ENCODE measurements at places on chromosomes 6 and 20.

DNA sequence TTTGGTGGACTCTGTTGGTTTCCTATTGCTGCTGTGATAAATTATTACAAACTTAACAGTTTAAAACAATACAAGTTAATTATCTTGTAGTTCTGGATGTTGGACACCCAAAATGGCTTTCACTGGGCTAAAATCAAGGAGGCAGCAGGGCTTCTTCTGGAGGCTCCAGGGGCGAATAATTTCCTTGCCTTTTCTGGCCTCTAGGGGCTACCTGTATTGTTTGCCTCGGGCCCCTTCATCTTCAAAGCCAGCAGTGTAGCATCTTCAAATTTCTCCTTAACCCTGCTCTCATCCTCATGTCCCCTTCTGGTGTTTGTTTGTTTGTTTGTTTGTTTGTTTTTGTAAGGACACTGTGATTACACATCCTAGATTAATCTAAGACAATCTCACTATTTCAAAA is 60.5 kb upstream of the ANKEF1 start:
- DNase-seq, result peak; percentile 6

DNA sequence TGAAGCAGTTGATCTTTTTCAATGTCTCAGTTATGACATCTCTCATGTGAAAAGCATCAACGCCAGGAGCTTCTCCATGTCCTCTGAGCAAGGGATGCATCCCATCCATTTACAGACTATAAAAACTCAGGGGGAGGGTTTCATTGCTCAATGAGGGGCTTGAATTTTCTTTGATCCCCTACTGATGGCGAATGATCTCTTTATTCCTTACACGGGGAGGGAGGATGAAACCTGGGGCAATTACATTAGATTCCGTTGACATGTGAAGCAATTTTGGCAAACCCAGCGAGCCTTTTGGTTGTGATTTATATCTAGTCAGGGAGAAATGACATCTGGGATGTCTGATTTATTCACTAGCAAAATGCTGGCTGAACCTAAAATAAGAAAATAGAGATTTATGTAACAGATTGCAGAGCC is 268.9 kb downstream of the HIVEP2 start:
- no peak for DNase-seq

DNA sequence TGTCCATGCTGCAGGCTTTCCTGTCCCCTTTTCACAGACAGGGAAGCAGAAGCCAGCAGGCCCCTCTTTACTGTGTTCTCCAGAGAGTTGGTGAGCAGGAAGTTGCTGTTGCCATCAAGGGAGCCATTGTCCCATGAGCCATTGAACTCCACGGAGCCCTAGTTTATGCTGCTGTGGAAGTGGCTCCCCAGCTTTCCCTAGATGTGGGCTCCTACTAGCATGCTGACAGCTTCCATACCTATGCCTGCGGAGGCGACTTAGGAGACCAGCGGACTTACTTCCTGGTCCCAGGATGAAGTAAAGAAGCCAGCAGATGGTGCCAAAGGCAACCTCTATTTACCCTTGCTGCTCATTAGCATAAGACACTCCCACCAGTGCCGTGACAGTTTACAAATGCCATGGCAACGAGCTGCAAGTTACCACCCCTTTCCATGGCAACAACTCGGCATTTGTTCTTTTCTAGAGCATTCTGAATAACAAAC is 30.8 kb upstream of the FKBP1A start:
- DNase-seq, result peak; percentile 92

DNA sequence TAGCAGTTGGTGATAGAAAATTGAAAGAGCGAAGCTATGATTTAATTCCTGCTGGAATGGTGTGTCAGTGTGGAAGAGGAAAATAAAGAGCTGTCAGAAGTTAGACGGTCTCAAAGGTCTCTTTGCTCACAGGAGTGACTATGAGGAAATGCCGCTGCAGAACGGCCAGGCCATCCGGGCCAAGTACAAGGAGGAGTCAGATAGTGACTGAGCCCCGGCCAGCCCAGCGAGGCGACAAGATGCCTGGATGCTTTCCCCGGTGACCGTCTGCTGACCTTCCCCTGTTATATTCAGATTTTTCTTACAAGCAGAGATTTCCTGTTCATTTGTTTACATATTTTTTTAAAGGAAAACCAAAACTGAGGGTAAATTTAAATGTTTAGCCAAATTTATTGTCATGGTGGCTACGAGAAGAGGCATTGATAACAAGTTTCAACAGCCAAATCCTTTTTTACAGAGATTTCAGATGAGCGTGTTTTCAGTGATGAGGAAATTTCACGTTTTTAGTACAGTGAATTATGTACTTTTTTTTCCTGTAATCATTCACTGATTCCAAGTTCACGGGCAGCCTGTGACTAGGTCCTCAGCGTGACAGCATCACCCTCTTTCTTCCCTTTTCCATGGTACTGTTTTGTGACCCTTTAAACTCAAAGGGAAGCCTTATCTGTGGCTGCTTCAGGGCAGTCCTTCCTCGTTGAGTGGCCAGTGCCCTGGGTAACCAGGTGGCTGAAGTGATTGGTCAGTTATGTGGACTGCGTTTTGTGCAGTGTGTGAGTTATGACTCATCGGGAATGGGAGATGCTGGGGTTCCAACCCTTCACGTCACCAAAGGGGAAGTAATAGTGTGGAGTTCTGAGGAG is 12.6 kb downstream of the DYNLT1 start:
- DNase-seq, result no peak

DNA sequence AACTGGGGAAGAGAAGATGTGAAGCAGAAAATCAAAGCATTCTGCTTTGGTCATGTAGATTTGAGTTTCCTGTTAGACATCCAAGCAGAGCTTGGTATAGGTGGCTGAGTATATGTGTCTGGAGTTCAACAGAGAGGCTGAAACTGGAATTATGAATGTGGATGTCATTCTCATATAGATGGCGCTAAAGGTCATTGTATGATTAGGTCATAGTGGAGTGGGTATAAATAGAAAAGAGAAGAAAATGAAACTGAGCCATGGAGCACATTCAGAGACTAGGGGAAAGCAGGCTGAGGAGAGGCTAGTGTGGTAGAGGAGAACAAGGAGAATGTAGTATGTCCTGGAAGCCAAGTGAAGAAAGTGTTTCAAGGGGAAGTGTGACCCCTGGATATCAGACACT is 295.6 kb upstream of the PLN start:
- no peak for DNase-seq

DNA sequence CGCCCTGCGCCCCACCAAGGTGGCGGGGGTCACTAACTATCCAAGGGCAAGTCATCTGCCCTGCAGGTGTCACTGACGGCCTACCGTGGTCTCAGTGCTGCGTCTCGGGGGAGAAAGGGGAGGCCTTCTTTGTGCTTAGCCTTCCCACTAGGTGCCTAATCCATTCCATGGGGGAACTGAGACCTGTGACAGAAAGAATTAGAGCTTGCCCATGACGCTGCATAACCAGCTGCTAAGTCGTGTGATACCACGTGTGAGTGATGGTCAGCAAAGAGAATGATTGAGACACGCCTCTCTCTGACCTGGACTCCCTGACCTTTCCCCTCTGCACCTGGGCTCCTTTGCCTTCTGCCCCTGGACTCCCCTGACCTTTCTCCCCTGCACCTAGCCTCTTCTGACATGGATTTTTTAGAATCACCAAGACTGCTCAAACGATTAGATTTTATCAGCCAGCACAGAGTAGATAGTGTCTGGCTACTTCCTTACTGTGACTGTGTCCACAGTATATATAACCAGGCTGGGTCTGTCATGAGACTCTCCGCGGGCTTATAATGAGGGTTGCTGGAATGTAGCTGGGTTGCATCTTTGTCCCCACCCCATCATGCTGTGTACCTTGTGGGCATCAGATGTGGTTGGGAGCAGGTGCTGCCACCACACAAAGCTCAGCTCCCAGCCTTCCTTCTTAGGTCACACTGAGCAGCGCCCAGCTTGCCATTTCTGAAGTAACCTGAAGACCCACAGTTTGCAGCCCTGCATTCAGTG is 140.6 kb downstream of the TMEM242 start:
- no peak for DNase-seq

- no peak for DNase-seq
These were observed 45.5 kb downstream of the SGK1 start for GRCh38 chr6:134272374-134272773.

- DNase-seq, result peak; percentile 28
These were observed 14.8 kb upstream of the FAM83C start for GRCh38 chr20:35306931-35307517.

DNA sequence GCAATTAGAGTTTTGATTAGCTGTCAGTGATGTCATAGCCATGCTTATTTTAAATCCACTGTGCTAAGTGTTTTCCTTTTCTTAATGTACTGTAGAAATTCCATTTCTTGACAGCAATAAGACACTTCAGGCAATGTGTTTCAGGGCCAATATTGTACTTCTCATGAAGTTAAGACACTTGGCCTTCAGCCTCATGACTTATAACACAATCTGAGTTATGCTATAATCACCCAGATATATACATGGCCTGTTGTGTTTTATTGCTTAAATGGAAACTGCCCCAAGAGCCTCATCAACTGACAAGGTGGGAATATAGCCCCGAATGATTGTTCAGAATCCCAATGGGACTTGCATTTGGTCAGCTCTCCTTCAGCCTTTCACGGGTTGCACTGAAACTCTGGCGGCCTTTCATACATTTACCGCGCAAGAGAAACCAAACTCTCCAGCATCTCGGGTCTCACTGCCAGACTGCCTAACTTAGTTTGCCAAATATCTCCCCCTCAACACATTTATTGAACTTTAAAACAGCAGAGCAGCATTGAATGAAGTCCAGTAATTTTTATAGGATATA is 44.2 kb upstream of the TBX18 start:
- no peak for DNase-seq

All from COR-L47 (cell line).